Left hindlimb (tissue), 1 donor: ENCODE measurements at places on chromosomes 4 and X.

GRCh38 chrX:136032370-136032769, 47.1 kb downstream of the SLC9A6 start:
- DNase-seq, result no peak

- DNase-seq, result no peak
Observed at GRCh38 chr4:150679018-150679764, 97.2 kb downstream of the MAB21L2 start.

GRCh38 chrX:136674270-136674985, 26.5 kb downstream of the CD40LG start:
- DNase-seq, result no peak

DNA sequence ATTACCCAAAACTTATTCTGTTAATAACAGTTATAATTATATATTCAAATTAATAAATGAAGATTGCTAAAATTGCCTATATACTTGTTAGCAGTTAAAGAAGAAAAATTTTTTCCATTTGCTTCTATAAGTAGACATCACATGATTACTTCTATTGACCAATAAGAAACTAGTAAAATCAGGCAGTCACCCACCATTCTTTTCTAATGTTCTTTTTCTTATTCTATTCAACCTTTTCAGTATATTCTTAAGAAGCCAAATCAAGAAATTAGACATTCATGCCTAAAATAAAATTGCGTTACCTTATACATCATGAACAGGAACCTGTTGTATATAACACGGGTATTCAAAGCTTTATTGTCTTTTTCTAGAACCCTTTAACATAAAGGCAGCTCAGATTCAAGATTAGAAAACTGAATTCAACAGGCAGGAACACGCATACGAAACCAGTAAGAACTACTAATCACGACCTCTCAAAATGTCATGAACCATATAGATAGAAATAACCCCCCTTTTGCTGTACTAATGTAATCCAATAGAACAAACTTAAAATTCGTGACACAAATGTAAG, 568.1 kb upstream of the DIPK2B start:
- DNase-seq, result no peak

DNA sequence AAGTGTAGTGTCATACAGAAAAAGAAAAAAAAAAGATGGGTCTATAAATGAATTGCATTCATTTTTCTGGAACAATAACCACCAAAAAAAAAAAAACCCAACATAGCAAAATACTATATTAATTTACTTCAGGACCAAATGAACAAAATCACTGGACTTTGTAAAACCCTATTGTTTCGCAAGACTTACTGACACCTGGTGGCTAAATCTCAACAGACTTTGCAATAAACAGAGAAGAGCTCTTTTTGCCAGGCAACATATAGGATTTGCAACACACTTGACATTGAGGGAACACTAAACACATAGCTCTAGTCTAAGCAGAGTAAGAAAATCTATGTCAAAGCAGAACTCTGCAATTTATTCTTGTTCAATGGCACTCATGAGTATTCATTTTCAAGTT, 990.2 kb downstream of the STPG2 start:
- no peak for DNase-seq

- no peak for DNase-seq
Observed at GRCh38 chrX:123830309-123830708, 29.5 kb upstream of the XIAP start.

GRCh38 chr4:176273736-176274135, 4.7 kb upstream of the ASB5 start:
- no peak for DNase-seq

DNA sequence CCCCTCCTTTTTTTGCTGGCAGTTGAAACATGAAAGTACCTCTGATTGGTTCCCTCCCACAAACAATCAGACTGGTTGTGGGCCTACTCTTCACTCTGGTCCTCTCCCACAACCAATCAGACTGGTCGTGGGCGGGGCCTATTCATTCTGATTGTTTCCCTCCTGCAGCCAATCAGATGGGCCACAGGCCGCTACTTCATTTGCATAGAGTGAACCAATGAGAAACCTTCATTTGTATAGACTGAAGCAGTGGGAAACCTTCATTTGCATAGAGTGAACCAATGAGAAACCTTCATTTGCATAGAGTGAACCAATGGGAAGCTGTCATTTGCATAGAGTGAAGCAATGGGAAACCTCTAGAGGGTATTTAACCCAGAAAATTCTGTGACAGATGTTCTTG, 55.2 kb downstream of the TRMT44 start:
- no peak for DNase-seq

DNA sequence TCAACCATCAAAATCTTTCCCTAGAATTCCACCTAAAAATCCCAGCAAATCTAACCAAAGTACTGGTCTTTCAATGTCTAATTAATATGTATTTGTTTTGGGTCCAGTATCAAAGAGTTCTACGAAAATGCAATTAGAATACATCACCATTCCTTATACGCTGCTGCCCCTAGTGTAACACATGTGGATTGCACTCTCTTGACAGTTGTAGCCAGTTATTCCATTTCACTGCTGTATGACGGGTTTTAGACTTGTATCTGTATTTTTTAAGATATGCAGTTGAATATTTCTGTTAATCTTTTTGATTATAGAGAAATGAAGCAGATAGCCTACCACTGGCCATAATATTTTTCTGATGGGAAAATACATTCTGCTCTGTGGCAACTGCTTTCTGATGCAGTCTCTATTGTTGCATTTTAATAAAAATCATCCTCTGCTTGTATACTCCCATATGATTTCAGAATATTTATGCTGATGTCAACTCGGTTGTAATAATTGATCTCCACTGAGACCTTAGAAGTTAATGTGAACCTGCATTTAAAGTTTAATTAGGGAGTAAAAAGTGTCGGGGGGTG, 17.1 kb upstream of the PAGE2B start:
- DNase-seq, result no peak

- DNase-seq, result no peak
Observed at GRCh38 chr4:152610131-152610530, 69.7 kb downstream of the TMEM154 start.

DNA sequence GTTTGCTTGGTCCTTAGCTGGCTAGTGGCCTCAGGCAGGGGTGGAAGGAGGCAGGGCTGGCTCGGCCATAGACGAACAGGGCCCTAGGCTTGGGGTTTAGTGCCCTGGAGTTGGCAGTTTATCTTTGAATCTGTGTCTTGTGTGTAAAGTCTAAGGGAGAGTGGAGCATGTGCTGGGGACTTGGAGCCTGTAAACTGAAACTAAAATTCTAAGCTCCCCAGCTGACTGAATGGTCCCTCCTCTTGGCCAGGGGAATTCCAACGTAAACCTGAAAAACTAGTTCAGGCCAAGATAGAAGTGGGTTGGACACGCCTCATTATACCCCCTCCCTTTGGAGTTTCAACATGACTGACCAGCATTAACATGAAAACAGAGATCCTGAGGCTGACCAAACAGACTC, 46.1 kb upstream of the GPR78 start:
- DNase-seq, result no peak

GRCh38 chrX:101195442-101196173, 24.0 kb upstream of the DRP2 start:
- no peak for DNase-seq

- no peak for DNase-seq
Observed at GRCh38 chrX:72247206-72247942, 8.5 kb upstream of the ERCC6L start.

GRCh38 chr4:88858752-88859151, 161.1 kb upstream of the NAP1L5 start:
- no peak for DNase-seq

- DNase-seq, result no peak
Observed at GRCh38 chr4:111838406-111838930, 306.8 kb upstream of the FAM241A start.

GRCh38 chrX:26562156-26562555, 346.2 kb downstream of the MAGEB5 start:
- DNase-seq, result no peak

GRCh38 chrX:39967348-39967747, 130.4 kb downstream of the BCOR start:
- no peak for DNase-seq

- no peak for DNase-seq
Observed at GRCh38 chr4:55671667-55672066, 35.6 kb upstream of the NMU start.

GRCh38 chr4:82903737-82904136, 3.2 kb downstream of the THAP9 start:
- no peak for DNase-seq

DNA sequence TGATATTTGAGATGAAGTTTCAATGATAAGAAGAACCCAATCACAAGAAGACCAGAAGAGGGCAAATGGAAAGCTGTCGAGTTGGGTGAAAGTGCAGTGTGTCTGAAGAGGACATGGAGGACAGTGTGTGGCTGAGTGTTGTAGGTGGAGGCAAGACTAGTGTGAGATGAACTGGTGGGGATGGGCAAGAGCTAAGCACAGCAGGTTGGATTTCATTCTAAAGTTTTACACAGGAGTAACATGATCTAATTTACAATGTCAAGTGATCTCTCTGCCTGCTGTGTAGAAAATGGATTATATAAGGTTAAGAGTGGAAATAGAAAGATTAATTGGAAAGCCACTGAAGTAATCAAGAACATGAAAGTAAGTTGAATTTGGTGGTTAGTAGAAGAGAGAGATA, 208.6 kb upstream of the ETNPPL start:
- no peak for DNase-seq

DNA sequence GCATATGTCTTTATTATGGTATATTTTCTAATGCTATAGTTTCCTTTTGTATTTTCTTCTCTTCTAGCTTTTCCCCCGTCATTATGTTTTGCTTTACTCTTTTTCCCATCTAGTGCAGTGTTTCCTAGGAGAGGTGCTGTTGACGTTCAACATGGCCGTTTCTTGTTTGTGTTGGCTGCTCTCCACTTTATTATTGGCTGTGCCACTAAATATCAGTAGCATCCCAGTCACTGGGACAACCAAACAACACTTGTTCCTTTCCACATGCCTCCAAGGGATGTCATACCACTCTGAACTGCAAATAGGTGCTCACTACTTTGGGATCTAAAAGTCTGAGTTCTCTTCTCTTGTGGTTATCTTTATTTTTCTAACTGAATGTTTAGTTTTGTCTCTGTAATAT, 26.5 kb downstream of the GBA3 start:
- no peak for DNase-seq

- DNase-seq, result peak; percentile 93
Observed at GRCh38 chrX:19990556-19991349, at the start of gene BCLAF3. Gene BCLAF3 (minus strand): TSS chrX:19991061. CDS start chrX:19970264, 20,797 bp downstream.

GRCh38 chr4:150173982-150174398, 95.7 kb downstream of the DCLK2 start:
- no peak for DNase-seq

GRCh38 chrX:142251202-142251601, 46.1 kb upstream of the MAGEC2 start:
- no peak for DNase-seq

GRCh38 chr4:6402566-6403399, 69.6 kb downstream of the PPP2R2C start:
- DNase-seq, result no peak

GRCh38 chrX:107360788-107361360, 88.6 kb upstream of the FRMPD3 start:
- no peak for DNase-seq

DNA sequence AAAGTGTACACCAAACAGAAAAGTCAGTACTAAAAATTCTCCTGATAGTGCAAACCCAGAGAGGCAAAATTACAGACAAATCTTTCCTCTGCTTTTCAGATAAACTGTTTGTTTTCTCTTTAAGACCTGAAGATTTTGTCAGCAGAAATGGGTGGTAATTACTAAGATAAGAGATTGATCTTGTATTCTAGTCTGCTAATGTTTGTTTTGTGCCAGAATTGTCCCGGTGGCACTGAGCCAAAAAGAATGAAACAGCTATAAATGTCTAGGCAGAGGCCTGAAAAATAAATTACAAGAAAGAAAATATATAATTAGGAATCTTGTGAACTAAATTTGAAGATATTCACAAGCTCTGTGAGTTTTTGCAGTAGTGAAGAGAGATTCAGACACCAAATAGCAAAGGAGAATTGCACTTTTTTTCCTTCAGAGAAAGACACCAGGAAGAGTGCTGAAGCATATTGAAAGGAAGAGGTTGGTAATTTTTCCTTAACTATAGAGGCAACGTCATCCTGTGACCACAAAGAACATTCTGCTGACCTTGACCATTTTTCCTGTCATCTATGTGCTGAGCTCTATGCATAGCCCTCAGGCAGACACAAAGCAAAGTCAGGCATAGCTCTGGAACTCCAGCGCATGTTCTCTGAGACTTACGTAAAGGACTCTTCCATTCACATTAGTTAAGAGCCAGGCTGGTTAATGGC, 314.5 kb upstream of the RASGEF1B start:
- DNase-seq, result no peak

DNA sequence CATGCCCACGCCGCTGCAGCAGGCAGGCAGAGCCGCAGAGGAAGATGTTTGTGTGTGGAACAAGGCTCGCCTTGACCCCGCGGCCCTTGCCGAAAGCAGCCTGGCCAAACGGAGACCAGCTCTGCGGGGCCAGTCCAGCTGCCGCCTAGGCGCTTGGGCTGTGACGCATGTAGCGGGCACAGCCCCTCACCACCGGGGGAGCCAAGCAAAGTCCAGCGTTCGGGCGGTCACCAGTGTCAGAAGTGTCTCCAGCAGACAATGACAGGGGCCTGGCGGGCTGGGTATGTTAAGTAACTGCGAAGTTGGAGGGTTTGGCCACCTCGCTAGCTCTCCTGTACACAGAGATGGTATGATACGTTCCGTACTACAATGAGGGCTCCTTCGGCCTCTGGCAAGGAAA, 1.3 kb downstream of the AMER1 start:
- no peak for DNase-seq

DNA sequence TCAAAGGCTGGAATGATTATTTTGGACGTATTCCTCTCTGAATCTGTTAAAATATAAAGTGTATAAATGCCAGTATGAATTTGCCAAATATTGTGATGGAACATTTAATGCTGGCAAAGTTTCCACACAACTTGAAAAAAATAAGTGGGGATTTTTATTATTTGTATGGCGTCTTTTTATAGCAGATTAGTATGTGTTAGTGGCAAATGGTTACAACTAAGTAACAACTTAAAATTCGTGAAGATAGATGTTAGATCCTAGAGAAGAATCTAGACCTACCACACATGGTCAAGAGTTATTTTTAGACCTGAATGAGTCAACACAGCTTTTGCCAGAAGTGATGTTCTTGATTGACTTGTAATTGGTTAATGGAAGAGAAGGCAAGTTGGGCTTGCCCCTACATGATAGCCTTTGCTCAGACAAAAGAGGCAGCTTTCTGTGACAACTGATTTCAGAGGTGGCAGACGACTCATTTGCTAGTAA, 4.8 kb downstream of the CPE start:
- no peak for DNase-seq

DNA sequence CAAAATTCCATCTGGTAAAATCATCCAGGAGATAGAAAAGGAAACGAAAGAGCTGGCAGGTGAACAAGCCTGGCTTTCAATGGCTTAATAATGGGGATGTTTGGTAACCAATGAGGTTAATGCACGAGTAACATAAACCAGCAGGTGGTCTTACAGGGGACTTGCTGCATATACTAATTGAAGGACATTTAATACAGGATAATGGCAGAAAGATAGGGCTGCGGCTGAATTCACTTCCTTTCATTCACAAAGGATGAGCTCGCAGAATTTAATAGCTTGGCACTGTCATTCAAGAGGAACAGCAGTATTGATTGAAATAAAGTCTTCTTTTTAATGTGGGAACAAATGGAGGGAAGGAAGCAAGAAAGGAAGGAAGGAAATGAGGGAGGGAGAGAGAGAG, 156.3 kb upstream of the RAI2 start:
- DNase-seq, result no peak

- DNase-seq, result no peak
Observed at GRCh38 chrX:109270580-109271484, 211.1 kb downstream of the GUCY2F start.

GRCh38 chr4:127406187-127406586, 226.6 kb upstream of the INTU start:
- no peak for DNase-seq

GRCh38 chr4:21780148-21780547, 168.4 kb downstream of the KCNIP4 start:
- DNase-seq, result no peak
